Pancreas (tissue), 10 donors: ENCODE measurements at places on chromosomes 2 and 18.

- no peak for DNase-seq
These were observed 60.7 kb downstream of the RAB27B start for GRCh38 chr18:54888933-54889332.

GRCh38 chr2:98815795-98816194, 84.9 kb upstream of the MGAT4A start:
- DNase-seq: no peak

DNA sequence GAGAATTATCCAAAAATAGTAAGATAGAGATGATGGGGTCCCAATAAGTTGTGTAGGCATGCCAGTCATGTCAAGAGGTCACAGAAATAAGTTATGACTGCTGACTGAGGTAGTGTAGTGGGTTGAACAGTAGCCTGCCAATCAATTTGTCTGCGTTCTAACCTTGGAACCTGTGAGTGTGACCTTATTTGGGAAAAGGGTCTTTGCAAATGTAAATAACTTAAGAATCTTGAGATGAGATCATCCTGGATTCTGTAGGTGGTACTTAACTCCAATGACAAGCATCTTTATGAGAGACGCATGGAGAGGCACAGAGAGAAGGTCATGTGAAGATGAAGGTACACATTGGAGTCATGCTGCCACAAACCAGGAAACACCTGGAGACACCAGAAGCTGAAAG, 31.0 kb downstream of the ACVR1 start:
- DNase-seq: no peak

GRCh38 chr2:100902817-100903405, 83.0 kb downstream of the NPAS2 start:
- DNase-seq: no peak

GRCh38 chr2:237720957-237721356, 77.6 kb upstream of the RBM44 start:
- DNase-seq: no peak

DNA sequence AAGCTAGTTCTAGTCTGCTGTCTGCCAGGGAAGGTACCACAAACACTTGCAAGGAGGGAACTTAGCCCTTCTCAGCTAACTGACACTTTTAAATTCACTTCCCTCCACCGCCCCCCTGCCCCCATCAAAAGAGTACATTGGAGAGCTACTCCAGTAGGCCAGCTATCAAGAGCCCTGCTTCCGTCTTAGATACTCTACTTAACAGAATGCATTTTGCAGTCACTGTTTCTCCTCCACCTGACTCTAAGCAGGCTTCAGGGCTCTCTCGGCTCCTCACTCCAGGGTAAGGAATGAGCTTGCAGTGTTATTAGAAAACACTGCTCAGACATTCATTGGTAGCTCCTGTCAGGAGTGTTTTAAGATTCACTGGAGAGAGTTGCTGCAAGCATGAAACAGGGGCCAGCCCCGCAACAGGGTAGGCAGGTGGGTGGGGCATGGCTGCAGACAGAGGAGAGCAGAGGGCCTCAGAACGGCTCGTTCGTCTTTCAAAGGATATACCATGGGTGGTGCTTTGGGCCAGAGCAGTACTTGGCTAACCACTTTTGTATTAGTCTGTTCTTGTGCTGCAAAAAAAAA, 35.3 kb upstream of the PDCL3 start:
- DNase-seq: no peak

GRCh38 chr2:37885329-37885993, 39.6 kb upstream of the RMDN2 start:
- DNase-seq: no peak

GRCh38 chr2:197076652-197077051, 150.1 kb upstream of the PGAP1 start:
- DNase-seq: no peak

DNA sequence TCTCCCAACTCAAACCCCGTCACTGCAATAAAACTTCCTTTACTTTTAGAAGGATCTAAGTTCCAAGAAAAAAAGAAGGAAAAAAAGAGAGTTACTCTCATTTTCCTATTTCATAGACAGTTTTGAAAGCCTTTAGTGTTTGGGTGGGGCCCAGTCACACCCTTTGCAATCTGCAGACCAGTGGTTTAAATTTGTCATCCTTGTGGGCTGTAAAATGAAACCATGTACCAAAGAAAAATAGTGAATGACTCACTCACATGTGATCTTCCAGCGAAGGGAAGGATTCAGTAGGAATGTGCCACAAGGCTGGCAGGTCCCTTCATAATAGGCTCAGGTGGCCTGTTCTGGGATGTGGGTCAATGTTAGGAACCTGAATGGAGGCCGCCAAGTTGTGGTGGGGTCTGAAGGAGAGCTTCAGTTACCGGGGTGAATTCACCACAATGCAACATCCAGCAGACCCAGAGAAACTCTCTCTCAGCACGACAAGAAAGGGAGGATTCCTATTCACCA, 28.3 kb downstream of the ANXA4 start:
- no peak for DNase-seq
